ENCODE measurements at places on chromosomes 12 and 14.

DNA sequence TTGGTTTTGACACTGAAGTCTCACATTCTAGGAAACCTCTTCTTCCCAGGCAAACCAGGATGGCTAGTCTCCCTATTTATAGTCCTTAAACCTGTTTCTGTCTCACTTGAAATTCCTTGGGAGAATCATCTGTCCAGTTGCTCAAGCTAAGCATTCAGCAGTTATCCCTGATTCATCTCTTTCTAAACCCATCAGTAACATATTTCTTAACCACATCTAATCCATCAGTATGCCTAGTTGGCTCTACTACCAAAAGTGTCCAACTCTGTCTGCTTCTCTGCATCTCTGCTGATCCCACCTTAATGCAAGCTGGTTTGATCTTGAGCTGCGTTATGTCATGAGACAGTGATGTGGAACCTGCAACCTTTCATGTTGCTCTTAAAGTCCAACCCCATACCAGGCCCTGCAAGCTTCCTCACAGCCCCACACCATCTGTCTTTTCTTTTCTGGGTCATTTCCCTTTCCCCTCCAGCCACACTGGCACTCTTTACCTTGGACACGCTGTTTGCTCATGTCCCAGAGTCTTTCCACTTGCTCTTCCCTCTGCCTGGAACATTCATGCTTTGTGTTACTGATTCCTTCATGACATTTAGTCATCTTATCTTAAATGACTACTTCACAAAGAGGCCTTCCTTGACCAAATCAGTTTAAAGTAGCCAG lies 380.8 kb upstream of the RGS6 start:
- DNase-seq = no peak

DNA sequence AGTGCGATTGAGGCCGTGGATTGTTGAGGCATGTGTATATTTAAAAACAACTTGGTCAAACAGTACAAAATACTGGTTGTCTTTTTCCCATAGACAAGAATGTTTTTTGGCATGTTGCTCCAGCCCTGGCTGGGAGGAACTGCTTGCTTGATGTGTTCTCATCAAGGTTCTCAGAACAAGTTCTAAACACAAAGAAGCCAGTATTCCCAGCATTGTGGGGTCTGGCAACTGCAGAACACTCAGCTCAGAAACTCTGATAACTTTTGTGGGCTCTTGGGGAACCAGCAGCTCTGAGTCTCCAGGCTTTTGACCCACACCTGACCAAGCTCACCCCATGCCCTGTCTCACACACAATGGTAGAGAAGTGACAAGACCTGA lies 27.1 kb upstream of the DICER1 start:
- no peak for DNase-seq

DNA sequence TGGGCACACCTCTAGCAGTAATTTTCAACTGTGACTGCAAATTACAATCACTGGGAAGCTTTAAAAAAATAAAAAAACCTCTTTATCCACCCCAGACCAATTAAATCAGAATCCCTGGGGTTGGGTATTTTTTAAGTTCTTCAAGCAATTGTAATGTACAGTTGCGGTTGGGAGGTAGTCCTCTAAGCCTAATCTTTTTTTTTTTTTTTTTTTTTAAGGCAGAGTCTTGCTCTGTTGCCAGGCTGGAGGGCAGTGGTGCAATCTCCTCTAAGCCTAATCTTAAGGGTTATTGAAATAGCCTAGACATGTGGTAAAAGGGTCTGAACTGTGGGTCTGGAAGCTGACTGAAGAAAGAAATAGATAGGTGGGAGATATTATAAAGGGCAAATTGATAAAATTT lies 230.5 kb downstream of the AKAP6 start:
- DNase-seq = no peak

DNA sequence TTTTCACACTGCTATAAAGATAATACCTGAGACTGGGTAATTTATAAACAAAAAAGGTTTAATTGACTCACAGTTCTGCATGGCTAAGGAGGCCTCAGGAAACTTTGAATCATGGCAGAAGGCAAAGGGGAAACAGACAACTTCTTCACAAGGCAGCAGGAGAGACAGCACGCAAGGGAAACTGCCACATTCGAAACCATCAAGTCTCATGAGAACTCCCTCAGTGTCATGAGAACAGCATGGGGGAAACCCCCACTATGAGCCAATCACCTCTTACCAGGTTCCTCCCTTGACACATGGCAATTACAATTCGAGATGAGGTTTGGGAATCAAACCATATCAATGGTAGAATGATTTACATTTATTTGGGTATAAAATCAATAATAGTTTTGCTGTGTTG lies 558.5 kb downstream of the TMTC2 start:
- DNase-seq = no peak

GRCh38 chr12:19946550-19946949 lies 421.8 kb upstream of the PDE3A start:
- DNase-seq = no peak

- DNase-seq = peak; percentile 6
Observed at GRCh38 chr14:66709291-66709690, 201.3 kb downstream of the GPHN start.

Measured in NCI-H1930 (cell line).